ENCODE measurements at places on chromosomes 2 and 18.

DNA sequence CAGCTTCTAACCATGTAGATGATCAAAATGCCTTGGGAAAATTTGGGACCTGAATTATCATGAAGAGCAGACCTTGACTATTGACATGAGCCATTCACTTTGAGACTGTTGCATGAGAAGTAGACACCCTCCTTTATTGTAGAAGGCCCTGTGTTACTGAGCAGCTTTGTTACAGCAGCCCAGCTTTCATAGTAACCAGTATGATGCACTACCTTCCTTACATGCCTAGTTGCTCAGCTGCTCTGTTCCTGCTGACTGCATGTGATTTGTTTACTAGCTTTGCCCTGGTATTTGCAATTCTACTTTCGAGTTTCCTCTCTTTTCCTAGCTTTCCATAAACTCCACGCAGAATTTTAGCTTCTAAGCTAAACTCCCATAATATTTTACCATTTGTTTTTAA lies 11.2 kb upstream of the FN1 start:
- DNase-seq, result no peak

DNA sequence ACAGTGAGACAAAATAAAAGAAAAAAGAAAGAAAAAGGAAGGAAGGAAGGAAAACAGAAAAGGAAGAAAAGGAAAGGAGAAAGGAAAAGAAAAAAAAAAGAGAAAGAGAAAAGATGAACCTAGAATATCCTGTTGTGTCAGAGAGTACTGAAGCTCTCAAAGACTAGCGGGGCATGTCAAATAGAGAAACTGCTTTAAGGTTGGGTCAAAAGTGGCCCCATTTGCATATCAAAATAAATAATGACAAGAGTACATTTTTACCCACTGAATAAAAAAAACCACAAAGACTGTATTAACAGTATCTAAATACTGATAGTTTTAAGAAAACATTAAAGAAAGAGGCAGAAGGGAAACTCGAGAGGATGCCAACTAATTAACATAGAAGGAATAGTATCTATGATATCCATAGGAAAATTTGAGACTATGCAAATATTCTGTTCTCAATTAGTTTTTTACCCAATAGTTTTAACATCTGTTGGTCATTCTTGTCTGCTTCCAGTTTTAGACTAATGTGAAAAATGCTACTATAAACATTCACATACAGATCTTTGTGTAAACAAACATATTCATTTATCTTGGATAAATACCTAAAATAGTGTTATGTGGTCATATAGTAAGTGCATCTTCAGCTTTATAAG lies 53.2 kb downstream of the SFXN5 start:
- no peak for DNase-seq

DNA sequence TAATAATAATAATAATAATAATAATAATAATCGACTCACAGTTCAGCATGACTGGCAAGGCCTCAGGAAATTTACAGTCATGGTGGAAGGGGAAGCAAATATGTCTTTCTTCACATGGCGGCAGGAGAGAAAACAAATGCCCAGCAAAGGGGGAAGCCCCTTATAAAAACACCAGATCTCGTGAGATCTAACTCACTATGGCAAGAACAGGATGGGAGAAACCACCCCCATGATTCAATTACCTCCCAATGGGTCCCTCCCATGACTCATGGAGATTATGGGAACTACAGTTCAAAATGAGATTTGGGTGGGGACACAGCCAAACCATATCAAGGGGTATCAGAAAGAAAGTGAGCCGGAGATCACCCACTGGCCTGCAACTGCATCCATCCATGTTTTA lies 40.5 kb upstream of the PAPOLG start:
- DNase-seq, result no peak

GRCh38 chr2:236166796-236167296 lies 1.3 kb downstream of the GBX2 start:
- no peak for DNase-seq

GRCh38 chr18:70693246-70693645 lies 404.4 kb downstream of the SOCS6 start:
- no peak for DNase-seq

- DNase-seq, result no peak
Observed at GRCh38 chr2:152446213-152446612, 111.2 kb downstream of the FMNL2 start.

- DNase-seq, result no peak
Observed at GRCh38 chr2:226123300-226123699, 676.3 kb downstream of the IRS1 start.

- no peak for DNase-seq
Observed at GRCh38 chr18:63730773-63731172, 28.0 kb downstream of the SERPINB11 start.

GRCh38 chr2:22854588-22854987 lies 530.4 kb upstream of the KLHL29 start:
- DNase-seq, result no peak

DNA sequence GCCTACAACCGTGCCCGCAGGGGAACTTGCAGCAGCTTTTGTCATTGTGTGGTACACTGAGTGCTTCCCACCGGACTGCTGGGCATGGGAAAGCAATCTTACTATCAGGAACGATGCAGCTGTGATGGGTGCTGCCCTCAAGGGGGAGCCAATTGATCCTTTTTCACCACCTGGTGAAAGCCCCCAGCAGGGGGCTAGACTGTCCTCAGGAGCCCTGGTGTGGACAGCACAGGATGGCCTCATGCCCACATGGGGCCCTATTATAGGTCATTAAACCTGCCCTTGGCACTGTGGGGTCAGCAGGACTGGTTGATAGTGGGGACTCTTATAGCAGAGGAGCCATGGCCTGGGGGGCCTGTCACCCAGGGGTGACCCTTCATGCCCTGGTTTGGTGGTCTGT lies 172.2 kb downstream of the GLI2 start:
- DNase-seq, result peak; percentile 13

- DNase-seq, result no peak
Observed at GRCh38 chr2:101655702-101656422, 41.6 kb upstream of the MAP4K4 start.

DNA sequence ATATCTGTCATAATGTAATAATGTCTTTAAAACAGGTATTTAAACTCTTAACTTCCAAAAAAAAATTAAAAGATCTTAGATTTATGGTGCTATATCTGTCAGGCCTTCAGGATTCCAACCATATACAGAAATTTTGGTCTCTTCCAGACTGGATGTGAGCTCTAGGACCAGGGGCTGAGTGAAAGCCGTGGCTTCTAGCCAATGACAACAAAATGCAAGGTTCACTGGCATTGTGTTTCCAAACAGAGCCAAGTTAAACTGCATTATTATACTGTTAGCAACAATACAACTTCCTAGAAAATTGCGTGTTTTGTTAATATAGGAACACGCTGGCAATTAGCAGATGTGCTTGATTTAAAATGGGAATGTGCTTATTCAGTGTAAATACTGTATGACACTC lies 809.8 kb upstream of the SOX11 start:
- no peak for DNase-seq

DNA sequence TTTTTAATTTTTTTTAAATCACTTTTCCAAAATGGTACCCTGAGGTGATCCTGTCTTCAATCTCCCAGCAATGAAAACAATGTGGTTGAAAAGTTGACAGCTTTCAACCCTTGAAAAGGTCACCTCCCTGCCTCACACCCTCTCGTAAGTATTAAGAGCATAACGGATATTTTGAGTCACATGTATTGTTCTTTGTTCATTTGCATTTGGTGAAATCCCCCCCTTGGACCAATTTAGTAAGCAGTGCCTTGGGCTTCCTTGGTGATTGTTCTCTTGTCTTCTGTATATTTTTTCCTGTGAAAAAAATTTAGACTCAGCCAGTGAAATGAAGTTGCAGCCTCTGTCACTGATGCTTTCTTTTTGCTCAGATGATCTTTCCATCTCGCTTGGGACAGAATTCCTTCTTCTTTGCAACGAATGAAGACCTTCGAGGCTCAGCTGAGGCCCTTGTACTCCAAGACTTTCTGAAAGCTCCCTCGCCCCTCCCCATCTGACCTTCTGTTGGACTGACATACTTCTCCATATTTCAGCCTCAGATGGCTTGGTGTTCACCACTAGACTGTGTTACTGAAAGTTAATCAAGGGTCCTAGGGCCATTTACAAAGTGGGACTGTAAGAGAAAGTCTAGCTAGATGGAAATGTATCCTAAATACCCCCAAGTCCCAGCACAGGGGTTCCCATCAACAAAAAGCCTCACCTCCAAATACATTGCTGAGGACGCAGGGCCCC lies 158.4 kb downstream of the BCL2 start:
- DNase-seq, result no peak

DNA sequence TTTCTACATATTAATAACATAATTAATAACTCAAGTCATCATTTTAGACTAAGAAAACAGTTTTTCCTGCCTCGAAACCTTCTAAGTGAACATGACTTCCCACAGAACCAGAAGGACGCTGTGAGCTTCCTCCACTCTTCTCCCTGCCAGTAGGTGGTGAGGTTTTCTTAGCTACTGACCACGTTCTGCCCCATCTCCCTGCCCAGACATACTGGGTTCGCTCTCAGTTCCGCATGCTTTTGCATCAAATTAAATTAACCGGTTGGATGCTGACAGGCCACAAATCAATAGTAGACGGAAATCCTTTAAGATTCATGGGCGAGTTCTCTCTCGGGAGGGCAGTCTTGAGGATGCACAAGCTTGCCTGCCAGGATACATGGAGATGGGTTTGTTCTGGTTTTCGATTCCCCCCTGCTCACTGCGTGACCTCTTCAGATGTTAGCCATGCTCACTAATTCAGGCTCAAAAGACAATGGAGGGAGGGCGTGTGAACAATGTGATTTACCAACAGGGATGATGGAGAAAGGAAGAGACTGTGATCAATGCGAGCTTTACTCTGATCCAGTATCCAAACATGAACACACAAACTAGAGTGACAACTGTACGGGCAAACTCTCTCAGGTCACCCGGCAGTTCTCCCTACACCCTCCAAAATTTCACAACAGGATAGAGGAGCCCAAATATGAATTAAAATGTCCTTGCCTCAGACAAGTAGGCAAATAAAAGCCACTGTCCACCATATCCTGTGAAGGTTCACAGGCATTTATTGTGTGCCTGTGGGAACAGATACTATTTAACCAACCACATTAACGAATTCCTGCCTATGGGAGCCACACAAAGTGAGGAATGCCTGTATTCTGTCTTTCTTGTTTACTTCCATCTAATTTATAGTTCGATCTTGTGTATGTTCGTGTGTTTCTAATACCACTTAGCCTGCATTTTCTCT lies 375.7 kb downstream of the EIPR1 start:
- no peak for DNase-seq

GRCh38 chr2:36245651-36246050 lies 109.9 kb upstream of the CRIM1 start:
- no peak for DNase-seq

DNA sequence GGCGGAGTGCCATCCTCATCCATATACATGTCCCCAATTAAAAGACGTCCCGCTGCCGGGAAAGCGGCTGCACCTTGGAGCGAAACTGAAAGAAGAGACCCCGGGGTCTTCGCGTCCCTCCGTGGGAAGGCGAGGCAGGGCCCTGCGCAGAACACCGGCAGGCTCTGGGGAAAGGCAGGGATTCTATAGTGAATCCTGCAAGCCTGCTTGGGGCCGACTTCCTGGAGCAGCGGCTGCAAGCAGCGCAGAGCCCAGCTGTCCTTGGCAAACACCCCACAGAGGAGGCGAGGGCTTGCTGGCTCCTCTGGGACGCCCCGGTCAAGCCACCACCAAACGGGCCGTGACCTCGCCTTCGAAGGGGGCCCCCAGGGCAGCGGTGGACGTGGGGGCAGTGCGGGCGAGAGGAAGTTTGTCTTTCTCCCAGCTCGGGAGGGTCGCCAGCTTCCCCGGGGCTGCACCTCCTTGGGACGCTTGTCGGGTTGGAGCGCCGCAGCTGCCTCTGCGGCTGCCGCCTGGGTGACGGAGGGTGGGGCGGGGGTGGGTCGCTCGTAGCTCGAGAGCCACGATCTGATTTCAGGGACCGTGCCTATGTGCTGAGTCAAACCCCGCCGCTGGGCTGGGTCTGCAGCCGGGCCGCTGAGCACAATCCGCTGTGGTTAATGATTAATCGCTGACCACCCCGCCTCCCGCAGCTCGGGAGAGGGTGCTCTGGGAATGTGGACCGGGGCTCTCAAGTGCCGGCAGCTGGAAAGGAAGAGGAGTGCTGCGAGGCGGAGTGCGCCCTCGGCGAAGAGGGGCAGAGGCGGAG lies 486 bp upstream of the GPR39 start:
- DNase-seq, result peak; percentile 80

- DNase-seq, result no peak
Observed at GRCh38 chr18:23560186-23560585, 26.1 kb downstream of the NPC1 start.

DNA sequence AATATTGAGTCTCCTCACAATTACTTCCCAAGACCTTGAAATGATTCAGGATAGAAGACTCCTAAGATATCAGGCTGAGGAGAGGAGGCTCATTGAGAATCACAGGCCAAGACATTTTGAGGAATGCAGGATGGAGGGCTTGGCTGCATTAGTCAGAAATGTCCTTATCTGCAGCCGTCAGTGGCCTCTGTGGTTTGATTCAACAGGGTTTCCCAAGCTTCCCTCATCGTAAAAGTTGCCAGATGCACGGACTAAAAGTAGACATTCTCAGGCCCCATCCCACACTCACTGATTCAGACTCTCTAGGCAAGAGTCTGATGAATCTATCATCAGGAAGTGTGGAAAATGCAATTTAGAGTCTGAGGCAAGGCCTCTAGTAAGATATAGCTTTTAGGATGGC lies 34.0 kb upstream of the TMEM178A start:
- no peak for DNase-seq

DNA sequence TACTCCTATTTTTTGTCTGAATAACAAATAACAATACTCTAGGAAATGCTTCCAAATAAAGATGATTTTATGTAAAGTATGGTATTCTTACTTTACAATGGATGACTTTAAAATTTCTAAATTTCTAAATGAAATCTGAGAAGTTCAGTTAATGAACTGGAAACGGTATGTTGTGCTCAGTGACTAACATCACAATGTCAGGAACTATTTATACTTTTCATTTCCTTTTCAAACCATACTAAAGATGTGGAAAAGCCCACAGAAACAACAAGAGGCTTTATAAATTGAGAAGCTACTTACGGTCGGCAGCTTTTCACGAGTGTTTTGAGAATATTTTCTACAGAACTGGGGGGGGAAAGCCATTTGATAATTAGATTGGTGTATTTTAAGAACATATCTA lies 31.1 kb downstream of the PSME4 start:
- no peak for DNase-seq

DNA sequence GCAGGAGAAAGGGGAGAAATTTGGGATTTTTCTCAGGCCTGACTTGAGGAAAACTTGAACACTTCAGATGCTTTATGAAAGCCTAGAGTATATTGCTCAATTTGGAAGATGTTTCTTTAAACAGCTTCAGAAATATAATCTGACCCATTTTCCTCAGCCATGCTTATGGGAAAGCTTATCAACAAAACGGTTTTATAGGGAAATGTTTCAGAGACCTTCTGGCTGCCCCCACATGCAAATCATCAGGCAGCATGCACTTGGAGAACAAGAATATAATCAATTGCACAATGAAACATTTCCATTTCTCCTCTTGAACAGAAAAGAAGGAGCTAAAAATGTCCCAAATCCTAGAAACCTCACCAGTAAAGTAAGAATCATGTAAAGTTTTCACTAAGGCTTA lies 411.2 kb upstream of the ETAA1 start:
- no peak for DNase-seq

- no peak for DNase-seq
Observed at GRCh38 chr18:48914581-48915251, 36.0 kb downstream of the SMAD7 start.

All from Right ventricle myocardium inferior (tissue), 1 donor.